Activated CD8-positive, alpha-beta memory T cell treated with anti-CD3 and anti-CD28 coated beads, Interleukin-2, amount 10 ng/mL, durations not matched to agents 7 days and 5 days (primary cell): ENCODE measurements at places on chromosomes 2 and 18.
A peak's percentile ranks its signal among the peaks of the same experiment; 100 is the strongest.

DNA sequence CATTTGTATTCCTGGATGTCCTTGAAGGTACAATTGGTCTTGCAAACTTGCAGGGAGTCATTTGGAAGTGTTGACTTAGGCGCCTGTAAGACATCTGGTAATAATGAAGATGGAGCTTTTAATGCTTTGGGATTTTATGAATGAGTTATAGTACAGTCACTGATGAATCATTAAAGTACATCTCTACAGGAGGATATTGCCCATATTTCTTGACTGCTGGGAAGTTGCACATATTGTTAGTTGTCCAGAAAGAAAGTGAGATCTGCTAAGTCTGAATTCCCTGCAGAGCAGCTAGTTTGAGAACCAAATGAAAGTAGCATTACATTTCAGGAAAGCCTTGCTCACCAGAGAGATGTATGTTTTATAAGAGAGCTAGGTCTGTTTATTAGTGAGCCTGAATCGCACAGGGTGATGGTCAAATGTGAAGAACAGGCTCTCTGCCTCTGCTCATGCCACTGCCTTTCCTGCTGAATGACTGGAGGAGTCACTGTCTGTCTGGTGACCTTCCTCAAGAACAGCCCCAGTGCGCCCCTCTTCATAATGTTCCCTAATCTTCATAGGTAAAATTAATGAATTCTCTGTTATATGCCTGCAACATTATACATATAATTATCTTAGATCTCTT lies 138.9 kb upstream of the KLHL14 start:
- no peak for DNase-seq

- no peak for DNase-seq
Observed at GRCh38 chr2:190216829-190217228, 102.8 kb downstream of the HIBCH start.

DNA sequence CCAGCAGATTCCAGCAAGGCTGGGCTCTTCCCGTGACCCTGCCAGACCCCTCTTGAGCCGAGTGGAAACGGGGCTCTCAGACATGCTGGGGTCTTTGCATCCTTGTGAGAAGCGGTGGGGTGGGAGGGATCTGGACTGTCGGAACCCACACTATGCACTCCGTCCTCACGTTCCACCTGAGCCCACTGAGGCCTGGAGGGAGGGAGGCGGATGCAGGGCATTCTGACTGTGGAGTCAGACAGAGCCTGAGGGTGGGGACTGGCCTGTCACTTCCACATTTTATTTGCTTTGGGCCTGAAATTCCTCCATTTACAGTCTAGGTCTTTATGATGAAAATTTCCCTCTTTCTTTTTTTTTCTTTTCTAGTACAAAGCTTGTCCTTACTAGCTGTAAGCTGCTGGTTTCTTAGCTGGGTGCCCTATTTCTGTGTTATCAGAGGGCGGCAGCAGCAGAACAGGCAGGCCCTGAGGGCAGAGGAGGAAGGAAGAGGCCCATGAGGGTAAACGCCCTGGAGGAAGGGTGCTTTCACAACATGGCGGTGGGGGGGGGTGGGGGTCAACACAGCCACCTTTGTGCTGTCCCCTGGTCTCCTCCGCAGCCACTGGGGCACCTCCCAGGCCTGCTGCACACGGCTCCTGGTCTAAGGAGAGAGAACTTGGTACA lies 373.5 kb upstream of the MYT1L start:
- no peak for DNase-seq

- peak; percentile 59 for DNase-seq
Observed at GRCh38 chr2:207143215-207144172, 22.3 kb downstream of the KLF7 start.

DNA sequence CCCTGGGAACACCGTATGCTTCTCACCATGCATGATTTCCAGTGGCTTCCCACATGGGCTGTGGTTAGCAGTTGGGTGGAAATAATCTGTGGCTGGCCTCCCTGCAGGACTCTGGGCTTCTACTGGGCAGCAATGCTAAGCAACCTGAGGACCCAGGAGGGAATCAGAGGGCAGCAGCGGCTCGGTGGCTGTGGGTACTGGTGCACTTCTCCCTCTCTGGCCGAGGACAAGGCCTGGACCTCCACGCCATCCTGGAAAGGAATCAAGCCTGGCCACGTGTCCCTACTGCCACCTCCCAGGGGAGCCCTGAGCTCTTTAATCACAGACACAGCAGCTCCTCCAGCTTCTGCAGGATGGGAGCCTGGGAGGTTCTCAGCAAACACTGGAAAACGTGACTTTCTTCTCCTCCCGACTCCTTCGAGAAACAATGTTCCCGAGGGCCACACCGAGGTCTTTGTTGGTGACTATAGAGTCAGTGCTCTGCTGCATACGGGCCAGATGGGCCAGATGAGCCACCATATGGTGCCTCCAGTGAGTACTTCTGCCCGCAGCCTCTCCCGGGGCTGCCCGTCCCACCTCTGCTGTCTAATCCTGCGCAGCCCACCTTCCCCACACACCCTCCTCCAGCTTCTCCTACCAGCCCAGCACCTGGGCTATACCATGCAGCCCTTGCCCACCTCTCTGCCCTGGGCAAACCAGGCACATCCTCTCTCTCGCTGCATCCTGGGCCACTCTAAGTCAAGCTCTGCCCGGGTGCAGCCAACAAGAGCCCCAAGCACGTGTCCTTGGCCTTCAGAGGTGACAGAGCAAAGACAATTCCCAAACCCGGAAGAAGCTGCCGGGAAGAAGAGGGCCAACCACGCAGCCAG lies 42.8 kb upstream of the OTOS start:
- DNase-seq: no peak

GRCh38 chr2:171244466-171244969 lies 83.8 kb upstream of the TLK1 start:
- no peak for DNase-seq

DNA sequence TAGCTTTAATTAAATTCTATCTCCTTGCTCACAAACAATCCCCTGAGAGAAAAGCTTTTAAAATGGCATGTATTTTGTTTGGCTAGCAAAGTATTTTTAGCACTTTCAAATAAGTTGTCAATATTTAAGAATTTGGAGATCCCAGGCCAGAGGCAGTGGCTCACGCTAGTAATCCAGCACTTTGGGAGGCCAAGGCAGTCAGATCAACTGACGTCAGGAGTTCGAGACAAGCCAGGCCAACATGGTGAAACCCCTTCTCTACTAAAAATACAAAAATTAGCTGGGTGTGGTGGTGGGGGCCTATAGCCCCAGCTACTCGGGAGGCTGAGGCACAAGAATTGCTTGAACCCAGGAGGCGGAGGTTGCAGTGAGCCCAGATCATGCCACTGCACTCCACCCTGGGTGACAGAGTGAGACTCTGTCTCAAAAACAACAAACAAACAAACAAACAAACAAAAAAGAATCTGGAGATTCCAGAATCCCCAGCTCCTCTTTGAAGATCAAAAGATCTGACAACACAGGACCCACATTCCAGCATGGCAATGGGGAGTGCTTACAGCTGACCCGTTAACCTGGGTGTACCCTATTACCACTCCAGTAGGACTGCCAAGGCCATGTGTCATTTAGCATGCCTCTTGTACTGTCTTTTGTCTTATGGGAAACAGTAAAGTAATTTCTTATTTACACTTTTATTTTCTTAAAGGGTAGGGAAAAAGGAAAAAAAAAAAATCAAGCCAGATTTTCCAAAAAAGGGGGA lies 21.9 kb downstream of the SLC40A1 start:
- DNase-seq: no peak

DNA sequence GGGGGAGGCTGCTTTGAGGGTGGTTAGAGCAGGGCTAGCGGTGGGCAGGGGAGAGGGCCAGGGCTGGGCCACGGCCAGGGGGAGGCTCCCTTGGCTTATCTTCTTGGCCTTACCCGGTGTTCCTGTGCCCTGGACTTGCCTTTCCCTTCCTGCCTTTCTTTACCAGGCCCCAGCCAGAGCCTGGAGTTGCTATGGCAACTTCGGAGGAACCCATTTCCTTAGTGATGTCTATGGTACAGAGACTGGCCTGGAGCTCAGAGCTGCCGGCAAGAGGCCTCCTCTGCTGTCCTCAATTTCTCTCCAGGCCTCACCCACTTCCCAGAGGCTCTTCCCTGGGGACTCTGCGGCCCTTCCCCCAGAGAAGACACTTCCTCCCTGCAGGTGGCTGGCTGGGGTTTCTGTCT lies 11.5 kb downstream of the SPEG start:
- no peak for DNase-seq

DNA sequence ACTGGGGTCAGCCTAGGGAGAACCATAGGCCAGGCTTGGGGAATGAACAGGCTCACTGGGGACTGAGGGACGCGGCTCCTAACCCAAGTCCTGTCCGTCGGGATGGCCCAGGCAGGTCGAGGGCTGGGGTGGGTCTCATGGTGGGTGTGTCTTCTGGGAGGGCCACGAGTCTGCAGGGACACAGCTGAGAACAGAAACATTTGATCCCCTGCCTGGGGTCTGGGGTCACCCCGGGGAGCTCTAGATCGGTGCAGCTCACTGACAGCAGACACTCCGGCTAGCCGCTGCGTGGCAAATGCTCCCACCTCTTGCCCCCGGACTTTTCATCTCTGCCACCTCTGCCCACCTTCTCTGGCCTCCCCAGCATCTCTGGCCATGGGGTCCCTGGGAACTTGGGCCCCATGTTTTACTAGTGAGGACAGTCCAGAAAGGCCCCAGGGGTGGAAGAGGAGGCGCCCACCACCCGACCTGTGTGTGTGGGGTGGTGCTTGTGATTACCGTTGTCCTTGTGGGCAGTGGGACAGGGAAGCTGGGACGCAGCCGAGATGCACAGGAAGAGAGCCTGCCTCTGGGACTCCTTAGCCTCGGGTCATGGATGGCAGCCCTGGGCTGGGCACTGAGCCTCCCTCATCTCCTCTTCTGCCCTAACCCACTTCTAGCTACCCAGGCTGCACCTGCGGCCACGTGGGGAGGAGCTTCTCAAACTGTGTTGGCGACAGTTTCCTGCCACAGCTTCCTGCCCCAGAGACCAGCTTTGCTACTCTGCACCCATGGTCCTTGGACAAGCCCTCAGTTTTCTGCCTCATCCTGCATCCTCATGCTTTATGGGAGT lies 4.9 kb downstream of the ZAP70 start:
- peak; percentile 94 for DNase-seq

GRCh38 chr2:164068063-164068462 lies 332.3 kb upstream of the FIGN start:
- no peak for DNase-seq

- no peak for DNase-seq
Observed at GRCh38 chr2:125312342-125312741, 1287.3 kb downstream of the CNTNAP5 start.

- DNase-seq: no peak
Observed at GRCh38 chr2:181004647-181005325, 24.4 kb downstream of the UBE2E3 start.

- no peak for DNase-seq
Observed at GRCh38 chr18:32804134-32804888, 31.5 kb upstream of the KLHL14 start.

DNA sequence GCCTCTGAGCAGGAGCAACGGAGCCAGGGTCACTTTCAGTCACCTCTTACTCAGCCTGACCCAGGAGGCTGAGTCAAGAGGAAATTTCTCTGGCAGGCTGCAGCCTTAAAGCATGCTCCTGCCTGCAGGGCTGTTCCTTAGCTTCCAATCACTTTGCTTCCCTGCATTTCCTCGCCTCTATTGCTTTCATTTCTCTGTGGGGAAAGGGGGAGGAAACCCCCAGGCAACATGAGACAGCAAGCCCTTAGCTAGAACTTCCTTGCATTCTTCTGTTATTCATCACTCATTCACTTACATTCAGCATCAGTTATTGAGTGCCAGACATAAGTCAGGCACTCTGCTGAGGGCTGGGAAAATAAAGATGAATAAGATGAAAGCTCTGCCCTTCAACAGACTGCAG lies 13.0 kb downstream of the XDH start:
- no peak for DNase-seq

- DNase-seq: no peak
Observed at GRCh38 chr2:218265626-218266025, 4.3 kb downstream of the AAMP start.

- DNase-seq: no peak
Observed at GRCh38 chr2:173002751-173003541, 72.7 kb upstream of the MAP3K20 start.

- no peak for DNase-seq
Observed at GRCh38 chr2:153222231-153223165, 256.1 kb downstream of the RPRM start.

- no peak for DNase-seq
Observed at GRCh38 chr2:32330136-32330535, 26.7 kb upstream of the BIRC6 start.

DNA sequence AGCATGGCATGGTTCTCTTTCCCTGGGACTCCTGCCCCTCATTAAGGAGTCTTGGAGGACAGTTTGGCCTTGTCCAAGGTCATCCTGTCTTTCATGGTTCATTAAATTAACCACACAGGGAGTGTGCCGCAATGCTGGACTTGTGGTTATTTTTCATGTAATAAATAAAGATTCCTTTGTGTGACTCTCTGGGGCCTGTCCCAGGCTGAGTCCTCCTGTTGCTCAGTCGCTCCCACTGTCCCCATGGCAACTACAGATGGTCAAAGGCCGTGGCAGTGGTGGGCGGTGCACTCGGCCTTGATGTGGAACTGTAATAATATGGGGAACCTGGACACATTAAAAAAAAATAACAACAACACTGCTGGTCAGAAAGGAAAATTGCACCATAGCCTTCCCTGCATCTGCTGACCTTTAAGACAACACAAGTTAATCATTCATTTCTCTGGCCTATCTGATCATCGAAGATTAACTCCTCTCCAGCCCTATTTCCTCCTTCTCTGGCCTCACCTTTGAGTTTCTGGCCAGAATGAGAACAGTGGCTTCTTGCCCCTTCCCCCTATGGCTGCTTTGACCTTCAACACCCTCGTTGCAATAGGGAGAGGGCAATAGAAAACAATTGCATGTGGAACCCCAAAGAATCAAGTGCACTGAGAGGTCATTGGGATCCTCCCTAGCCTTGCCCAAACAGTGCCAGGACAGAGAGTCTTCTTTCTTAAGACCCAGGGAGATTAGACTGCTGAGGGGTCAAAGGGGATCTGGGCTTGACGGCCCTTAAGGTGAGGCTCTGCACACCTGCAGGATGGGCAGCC lies 44.7 kb downstream of the PSD4 start:
- DNase-seq: no peak

- no peak for DNase-seq
Observed at GRCh38 chr2:174878537-174879147, 114.4 kb upstream of the CHRNA1 start.

DNA sequence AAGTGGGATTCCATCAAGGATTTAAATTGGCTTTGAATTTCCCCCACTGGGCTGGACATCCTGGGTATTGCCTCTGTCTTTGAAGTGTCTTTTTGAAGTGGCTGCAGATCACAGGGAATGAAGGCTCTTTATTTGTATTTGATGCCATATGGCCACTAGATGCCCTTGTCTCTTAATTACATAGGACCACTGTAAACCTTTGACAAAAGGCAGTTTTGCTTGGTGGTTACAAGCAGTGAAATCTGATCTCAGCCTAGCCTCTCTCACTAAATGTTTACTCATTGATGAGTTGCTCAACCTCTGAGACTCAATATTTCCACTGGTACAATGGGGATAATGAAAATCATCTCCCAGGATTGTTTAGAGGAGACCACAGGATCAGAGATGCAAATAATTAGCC lies 102.2 kb downstream of the INSIG2 start:
- DNase-seq: no peak

GRCh38 chr2:197339496-197340220 lies 29.1 kb upstream of the ANKRD44 start:
- no peak for DNase-seq
